Hair follicular keratinocyte (primary cell): ENCODE measurements at places on chromosomes 12 and 14. TPM values are rescaled to one million over a fixed set of nuclear protein-coding genes. Genes with fewer than 3 reads are reported as not detected.

KRT5 gene
- 12,420 and 12,774 TPM in 2 replicates for total RNA-seq

MUCL1 gene
- not detected in 2 replicates for total RNA-seq

AQP2 gene
- not detected in 2 replicates for total RNA-seq

RPL6 gene
- total RNA-seq, result 2,076 and 2,203 TPM in 2 replicates
